Progenitor cell of endocrine pancreas (in vitro differentiated cells): ENCODE measurements at places on chromosomes 4 and X. TPM values are rescaled to one million over a fixed set of nuclear protein-coding genes. Genes with fewer than 3 reads are reported as not detected.

Gene NOX1
- total RNA-seq = not detected in 2 replicates

Gene CLDN2
- 1.2 and 1.6 TPM in 2 replicates for total RNA-seq

Gene ZNF185
- total RNA-seq = 10.1 and 12.3 TPM in 2 replicates

Gene KLHL2
- total RNA-seq = 22.1 and 22.3 TPM in 2 replicates

Gene NWD2
- 0.04 and 0.05 TPM in 2 replicates for total RNA-seq

Gene HPGDS
- total RNA-seq = not detected in 2 replicates

Gene DUX4
- total RNA-seq = not detected in 2 replicates

DNA sequence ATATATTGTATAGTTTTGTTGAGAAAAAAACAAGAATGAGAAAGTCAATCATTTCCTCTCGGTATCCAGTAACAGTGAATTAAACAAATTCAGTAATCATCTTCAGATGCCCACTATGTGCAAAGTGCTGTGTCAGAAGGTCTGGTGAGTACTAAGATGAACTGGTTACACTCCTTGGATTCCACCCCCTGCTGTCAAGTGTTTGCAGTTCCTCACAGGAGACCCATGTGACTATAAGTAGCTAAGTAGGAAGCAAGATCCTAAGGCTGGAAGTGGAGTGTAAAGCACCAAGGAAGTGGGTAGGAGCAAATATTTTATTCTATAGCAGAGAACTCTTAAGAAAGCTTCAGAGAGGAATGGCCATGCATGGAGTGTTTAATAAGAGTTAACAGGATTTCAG, 73.6 kb downstream of the SNX25 start:
- no peak overlapping the region for H3K4me3 ChIP-seq
- no peak for DNase-seq
- peaks cover 2% of the 10 kb centered on the region for H3K36me3 ChIP-seq
- no peak overlapping the region for H3K27ac ChIP-seq
- H3K4me1 ChIP-seq = peaks cover 3% of the 10 kb centered on the region

DNA sequence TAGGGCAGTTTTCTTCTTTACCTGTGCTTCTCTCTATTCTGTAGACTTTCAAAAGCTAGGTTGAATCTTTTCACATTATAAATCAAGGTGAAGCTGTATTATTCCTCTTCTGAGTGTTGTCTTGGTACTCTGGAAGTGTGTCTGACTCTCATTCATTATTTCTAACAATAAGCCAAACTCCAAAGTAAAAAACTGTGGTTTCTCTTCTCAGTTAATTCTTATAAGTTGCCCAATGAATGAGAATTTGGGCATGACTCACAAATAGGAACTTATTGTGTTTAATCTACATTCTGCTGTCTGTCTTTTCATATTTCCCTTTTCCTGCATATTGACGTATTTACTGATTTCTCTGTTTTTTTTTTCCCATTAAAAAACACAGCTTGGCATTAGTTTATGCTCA, 714.5 kb downstream of the CCSER1 start:
- H3K36me3 ChIP-seq = no peaks in the 10 kb centered on the region
- H3K4me1 ChIP-seq = peaks cover 5% of the 10 kb centered on the region
- DNase-seq = no peak
- H3K27me3 ChIP-seq = no peaks in the 10 kb centered on the region

- peaks cover 29% of the 10 kb centered on the region for H3K4me1 ChIP-seq
- H3K27ac ChIP-seq = no peak overlapping the region
- no peak for DNase-seq
- no peaks in the 10 kb centered on the region for H3K36me3 ChIP-seq
Observed at GRCh38 chr4:79048878-79049277, 109.6 kb upstream of the PAQR3 start.

DNA sequence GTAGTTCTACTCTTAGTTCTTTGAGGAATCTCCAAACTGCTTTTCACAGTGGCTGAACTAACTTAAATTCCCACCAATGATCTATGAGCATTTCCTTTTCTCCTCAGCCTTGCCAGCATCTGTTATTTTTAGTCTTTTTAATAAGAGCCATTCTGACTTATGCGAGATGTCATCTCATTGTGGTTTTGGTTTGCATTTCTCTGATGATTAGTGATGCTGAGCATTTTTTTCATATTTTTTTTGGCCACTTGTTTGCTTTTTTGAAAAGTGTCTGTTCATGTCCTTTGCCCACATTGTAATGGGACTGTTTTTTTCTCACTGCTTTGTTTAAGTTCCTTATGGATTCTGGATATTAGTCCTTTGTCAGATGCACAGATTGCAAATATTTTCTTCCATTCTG, 21.5 kb upstream of the PHKA1 start:
- no peak overlapping the region for H3K4me3 ChIP-seq
- peaks cover 14% of the 10 kb centered on the region for H3K27me3 ChIP-seq
- H3K27ac ChIP-seq = no peak overlapping the region
- no peaks in the 10 kb centered on the region for H3K36me3 ChIP-seq

DNA sequence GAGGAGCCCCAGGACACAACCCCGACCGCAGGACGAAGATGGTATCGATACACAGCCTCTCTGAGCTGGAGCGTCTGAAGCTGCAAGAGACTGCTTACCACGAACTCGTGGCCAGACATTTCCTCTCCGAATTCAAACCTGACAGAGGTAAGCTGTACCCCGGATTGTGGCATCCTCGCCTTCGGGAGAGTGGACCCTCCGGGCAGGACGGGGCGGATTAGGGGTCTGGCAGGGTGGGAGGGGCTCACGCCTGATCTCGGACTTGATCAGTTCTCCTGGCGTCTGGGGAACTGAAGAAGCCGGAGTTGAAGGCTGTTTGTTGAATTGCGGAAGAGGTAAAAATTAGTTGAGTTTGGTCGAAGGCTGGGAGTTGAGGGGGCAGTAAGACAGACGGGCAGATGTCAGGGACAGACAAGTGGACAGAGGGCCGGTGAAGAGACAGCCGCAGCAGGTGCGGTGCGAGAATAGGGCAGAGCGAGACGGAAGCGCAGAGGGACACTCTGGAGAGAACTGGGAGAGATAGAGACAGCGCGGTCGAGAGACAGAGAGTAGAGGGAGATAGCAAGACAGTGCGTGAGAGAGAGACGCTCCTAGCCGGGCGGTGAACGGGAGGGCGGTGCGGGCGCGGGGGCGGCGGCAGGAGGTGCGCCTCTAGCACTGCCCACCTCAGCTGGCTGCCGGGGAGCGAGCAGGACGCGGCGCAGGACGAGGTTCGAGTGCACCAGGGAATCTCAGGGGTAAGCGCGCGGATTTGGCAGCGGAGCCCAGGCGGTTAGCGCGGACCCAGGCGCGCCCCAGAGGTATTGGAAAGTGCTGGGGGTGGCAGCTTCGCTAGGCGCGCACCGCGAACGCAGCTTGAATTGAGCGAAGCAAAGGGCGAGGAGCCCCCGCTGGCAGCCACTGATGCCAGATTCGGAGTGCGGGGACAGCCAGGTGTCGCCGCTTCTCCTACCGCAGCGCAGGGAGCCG, 23.9 kb downstream of the ARHGAP36 start:
- H3K4me3 ChIP-seq = peak overlapping the region; percentile 37
- H3K27ac ChIP-seq = no peak overlapping the region
- peaks cover 99% of the 10 kb centered on the region for H3K27me3 ChIP-seq
- no peaks in the 10 kb centered on the region for H3K36me3 ChIP-seq

GRCh38 chr4:124530464-124531077, 182.0 kb downstream of the ANKRD50 start:
- H3K36me3 ChIP-seq = no peaks in the 10 kb centered on the region
- no peak overlapping the region for H3K4me3 ChIP-seq
- peaks cover 10% of the 10 kb centered on the region for H3K4me1 ChIP-seq
- peak overlapping the region; percentile 8 for H3K27ac ChIP-seq

DNA sequence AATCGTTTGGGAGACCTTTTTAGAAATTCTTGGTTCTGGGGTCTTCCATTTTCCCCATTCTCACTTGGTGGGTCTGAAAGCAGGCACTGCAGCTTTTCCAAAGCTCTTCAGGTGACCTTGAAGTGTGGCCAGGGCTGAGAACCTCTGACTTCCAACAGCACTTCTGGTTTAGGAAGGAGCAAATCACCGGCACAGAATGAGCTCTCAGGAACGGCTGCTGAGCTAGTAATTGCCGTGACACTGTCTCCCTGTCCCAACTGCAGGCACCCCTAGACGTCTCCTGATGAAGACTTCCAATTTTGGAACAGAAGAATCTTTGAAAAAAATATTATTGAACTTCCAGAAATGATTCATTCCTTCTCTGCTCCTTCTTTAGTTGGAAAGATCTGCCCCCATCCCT, 31.3 kb downstream of the CD38 start:
- no peak overlapping the region for H3K4me3 ChIP-seq
- H3K36me3 ChIP-seq = no peaks in the 10 kb centered on the region
- peaks cover 9% of the 10 kb centered on the region for H3K4me1 ChIP-seq
- H3K27ac ChIP-seq = no peak overlapping the region
- DNase-seq = no peak
- H3K27me3 ChIP-seq = peaks cover 8% of the 10 kb centered on the region

DNA sequence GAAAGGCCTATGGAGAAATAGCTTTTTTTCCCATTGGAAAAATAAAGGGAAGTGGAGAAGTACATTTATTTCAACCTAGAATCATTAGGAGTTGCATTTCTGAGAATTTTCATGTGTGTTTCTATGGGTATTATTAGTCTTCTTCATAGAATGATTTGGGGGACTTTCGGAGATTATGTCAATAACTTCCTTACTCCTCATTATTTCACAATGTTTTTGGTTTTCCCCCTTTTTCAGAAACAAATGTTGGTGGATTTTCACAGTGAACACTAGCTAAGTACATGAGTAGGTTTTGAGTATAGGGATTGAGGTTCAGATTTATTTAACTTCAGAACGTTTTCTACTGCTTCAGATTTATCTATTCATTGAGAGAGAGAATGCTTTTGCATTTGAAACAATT, 54.0 kb downstream of the SH3BGRL start:
- peaks cover 26% of the 10 kb centered on the region for H3K4me1 ChIP-seq
- no peaks in the 10 kb centered on the region for H3K36me3 ChIP-seq
- H3K27ac ChIP-seq = peak overlapping the region; percentile 16
- no peaks in the 10 kb centered on the region for H3K27me3 ChIP-seq
- H3K4me3 ChIP-seq = no peak overlapping the region

DNA sequence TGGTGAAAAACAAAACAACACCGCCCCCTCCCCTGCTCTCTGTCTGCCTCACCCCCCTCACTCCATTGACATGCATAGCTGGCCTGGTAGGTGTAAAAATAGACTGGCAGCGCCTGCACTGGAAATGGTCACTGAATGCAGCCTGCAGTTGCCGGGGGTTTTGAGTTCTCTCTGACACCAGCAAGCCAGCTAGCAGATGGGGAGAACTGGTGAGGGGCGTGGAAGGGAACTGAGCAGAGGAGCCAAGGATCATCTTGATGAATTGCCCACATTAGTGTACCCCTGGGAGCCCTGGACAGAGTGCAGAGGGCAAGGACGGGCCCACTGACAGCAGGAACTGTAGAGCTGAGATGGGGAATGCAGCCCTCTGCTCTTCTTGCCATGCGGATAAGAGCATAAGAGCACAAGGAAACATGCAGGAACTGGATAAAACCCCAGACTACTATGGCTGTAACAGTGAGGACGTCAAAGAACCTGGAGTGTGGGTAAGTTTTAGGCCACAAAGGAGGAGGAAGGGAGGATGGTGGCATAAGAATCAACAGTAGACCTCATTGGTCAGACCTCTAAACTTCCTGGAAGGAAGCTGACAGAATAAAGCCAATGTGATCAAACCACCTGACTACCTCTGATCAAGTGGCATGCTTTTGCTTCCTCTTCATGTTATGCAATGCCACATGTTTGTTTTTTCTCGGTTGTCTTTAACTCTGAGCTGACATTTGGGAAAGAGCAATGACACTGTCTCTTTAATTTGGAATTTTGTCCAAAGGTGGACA, 96.3 kb downstream of the ANK2 start:
- DNase-seq = no peak
- no peaks in the 10 kb centered on the region for H3K27me3 ChIP-seq
- peak overlapping the region; percentile 12 for H3K4me3 ChIP-seq
- H3K4me1 ChIP-seq = peaks cover 58% of the 10 kb centered on the region
- H3K36me3 ChIP-seq = no peaks in the 10 kb centered on the region
- no peak overlapping the region for H3K27ac ChIP-seq

GRCh38 chr4:103457566-103457965, 259.4 kb upstream of the CENPE start:
- H3K4me3 ChIP-seq = no peak overlapping the region
- DNase-seq = no peak
- H3K36me3 ChIP-seq = no peaks in the 10 kb centered on the region
- peaks cover 4% of the 10 kb centered on the region for H3K4me1 ChIP-seq
- H3K27ac ChIP-seq = no peak overlapping the region
- H3K27me3 ChIP-seq = no peaks in the 10 kb centered on the region

GRCh38 chrX:19750028-19750782, 137.2 kb downstream of the SH3KBP1 start:
- no peaks in the 10 kb centered on the region for H3K27me3 ChIP-seq
- H3K36me3 ChIP-seq = peaks cover 4% of the 10 kb centered on the region
- H3K4me3 ChIP-seq = no peak overlapping the region
- no peak for DNase-seq
